H54 (cell line): ENCODE measurements at places on chromosomes 6 and 20.

- DNase-seq, result no peak
These were observed 35.6 kb downstream of the TM9SF4 start for GRCh38 chr20:32144898-32145662.

DNA sequence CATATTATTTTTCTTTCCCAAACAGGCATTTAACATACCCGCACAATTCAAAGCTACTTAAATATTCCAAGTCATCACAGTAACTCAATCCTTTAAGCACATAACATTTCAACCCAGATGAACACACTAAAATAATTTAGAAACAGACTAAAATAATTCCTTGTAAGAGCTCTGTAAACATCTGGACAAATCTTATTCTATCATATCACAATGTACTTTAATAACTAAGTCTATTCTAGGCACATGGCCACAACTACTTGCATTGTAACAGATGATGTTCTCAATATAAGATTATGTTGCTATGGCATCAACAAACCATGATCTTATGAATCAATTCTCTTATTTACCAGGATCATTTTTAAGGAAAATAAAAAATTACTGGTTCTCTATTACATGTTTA, 123.2 kb upstream of the THEMIS start:
- no peak for DNase-seq

DNA sequence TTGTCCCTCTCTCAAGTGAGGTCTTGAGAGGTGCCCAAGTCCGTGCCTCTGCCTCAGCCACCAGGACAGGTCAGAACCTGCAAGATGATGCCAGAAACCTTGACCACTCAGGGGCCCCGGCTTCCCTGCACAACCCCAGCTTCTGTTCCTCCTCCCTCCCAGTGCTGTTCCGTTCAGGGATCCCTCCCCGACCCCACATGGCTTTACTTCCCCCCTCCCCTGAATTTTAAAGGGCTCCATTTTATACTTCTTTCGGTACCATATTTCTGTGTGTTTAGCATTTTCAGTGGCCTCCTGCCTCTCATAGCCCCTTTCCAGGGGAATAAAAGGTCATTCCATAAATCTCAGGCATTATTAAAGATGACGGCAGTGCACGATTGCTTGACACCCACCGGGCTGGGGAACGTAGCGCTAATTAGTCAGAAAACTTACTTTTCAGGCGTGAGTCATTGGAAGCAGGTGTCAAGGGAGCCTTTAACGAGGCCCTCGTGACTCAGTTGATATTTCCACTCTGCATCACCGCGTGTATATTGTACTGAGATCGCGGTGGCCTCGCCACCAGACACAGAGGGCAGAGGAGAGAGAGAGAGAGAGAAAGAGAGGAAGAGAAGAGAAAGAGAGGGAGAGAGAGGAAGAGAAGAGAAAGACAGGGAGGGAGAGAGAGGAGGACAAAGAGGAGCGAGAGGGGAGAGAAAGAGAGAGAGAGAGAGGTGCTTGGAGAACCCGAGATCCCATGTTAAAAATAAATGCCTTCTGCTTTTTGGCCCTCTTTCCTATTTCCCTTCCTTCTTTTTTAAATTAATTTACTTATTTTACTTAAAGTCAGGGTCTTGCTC, 21.3 kb downstream of the KCNG1 start:
- no peak for DNase-seq

GRCh38 chr6:128039543-128039942, 138.7 kb upstream of the THEMIS start:
- DNase-seq, result no peak

DNA sequence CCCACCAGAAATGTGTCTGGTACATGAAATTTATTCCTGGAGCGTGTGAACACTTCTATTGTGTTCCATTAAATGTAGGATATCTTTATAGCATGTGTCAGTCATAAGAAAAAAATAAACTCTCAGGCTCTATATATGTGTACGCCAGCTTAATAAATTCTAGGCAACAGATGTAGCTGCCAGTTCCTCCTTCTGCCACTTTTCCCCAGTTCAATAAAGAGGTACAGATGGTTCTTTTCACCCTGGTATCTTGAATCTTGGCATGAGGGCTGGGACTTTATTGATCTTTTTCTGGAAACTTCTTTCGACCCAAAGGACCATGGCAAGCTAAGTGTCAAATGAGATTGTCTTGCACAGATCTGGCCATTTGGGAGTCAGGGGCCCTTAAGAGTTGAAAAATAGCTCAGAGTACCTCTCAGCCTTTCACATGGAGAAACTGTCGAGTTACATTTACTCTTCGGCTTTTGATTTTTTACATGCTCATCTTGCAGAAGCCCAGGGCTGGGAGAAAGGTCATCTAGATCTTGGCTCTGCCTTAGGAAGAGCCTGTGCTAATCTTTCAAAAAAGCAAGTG, 240.9 kb downstream of the DOK5 start:
- no peak for DNase-seq

DNA sequence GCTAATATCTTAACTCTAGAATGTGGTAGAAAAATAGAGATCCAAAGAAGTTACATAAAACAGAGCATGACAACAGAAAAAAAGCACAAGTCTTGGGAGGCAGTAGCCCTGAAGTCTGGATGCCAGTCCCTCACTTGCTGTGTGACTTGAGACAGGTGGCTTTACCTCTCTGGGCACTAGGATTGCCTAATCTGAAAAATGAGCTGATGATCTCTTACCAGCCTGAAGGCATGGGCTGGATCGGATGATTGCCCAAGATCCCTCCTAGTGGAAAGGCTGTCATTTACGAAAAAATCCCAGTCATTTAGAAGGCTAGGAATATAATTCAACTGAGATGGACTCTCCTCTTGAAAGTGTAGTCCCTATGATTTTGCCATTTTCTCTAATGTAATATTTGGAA, 10.9 kb upstream of the GCM1 start:
- no peak for DNase-seq

- DNase-seq, result no peak
These were observed 12.3 kb upstream of the SSTR4 start for GRCh38 chr20:23022849-23023248.

- DNase-seq, result no peak
These were observed 15.1 kb upstream of the BAK1 start for GRCh38 chr6:33595001-33595846.

DNA sequence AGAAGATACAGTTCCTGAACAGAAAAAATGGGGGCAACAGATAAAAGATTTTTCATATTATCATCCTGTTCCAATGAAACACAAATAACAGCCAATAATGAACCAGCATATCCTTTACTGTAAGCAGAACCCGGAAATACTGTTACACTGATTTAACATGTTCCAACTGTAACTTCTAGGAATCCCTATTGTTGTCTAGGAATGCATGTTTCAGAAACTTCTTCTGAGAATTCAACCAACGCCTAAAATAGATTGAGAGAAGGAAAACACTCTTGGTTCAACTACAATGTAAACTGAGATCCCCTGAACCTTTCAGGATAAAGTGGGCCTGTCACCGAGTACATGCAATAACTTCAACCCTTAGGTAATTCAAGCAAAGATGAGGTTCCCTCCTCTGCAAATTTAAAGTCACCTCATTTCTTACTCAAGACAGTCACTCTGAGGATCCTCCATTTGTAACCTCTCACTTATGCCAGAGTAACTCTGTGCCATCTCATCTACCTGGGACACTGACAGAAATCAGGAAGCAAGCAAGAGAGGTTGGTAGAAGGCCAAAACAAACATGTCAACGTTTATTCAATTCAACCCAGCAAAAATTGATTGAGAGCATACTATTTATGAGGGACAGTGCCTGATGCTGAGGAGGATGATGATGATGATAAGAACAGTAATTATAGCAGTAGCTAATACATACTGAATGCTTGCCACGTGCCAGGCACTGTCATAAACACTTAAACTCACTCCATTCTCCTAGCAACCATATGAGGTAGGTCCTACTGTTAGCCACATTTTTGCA, 14.1 kb downstream of the UBE3D start:
- no peak for DNase-seq

DNA sequence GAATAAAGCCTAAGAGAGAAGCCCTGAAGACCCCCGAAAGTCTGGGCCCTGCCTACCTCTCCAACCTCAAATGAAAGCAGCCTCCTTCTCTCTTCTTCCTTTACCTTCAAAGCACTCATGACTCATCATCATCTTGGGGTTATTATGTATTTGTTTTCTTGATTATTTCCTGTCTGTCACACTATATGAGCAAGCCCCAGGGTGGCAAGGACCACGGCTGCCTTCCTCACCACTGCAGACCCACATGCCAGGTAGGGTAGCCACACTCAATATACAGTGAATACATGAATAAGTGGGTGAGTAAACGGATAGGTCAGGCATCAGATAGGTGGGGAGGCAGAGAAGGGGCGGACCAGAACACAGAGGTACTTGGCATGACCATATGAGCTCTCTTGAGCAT, 8.8 kb downstream of the WFDC3 start:
- no peak for DNase-seq

DNA sequence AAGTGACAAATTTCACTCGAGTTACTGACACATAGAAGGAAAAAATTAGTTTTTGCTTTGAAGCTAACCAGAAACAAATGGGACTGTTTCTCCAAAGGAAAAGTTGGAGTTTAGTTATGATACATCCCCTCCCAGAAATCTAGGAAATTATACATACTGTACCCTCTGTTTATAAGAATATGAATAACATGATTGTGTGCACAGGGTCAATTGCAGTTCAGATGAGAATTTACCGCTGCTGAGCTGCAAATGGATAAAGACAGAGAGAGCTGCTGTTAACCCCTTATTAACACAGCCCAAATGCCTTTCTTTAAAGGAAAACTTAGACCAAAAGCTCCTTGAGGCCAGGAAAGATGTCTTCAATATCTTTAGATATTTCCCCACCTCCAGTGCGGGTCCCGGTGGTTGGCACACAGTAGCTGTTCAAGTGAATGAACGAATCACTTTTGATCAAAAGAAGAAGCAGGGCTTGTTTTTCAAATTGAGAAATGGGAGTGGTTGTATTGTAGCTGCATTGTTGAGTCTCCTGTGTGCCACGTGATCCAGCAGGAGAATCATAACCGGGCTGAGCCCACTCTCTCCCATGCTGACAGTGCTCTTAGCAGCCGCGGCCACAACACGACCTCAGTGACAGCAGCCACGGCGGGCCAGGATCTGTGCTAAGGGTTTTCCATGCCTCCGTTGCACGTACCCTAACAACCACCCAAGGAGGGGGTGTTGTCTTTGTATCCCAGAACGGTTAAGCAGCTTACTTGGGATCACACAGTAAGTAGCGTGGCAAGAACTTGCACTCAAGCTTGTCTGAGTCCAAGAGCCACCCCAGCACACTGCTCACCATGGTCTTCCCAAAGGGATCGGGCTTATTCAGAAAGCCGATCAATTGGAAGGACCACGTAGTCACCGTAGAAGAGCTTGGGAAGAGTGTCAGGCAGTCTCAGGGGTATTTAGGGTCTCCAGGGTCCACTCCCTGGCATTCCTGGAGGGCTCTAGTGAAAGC, 53.5 kb upstream of the BMP6 start:
- DNase-seq, result no peak

GRCh38 chr6:147525519-147526209, 17.2 kb downstream of the SAMD5 start:
- DNase-seq, result no peak

DNA sequence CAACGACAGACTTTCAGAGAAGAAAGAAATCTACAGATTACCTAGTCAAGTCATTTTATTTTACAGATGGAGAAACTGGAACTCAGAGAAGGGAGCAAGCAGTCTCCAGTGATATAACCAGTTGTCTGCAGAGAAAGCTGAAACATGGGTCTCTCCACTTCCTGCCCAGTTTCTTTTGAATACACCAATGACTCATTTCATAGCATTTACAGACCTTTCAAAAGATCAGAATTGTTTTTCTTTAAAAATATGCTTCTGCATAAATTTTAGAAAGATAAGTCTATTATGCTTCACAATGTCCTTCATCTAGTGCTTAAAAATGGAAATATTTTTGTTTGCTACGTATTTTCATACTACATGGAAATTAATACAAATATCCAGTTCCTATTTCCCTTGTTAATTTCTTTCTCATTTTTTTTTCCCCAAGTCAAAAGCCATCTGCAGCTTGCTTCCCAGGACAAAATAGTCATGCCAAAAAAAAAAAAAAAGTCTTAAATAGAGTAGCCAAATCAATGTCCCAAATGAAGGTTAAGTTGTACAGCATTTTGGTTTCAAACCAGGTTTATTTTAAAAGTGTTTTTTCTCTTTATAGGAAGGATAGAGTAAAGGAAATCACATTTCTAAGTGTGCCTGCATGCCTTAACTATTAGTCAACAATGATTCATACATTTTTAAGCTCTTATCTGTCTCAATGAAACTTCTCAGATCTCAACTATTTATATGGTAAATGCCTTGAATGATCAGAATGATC, 36.9 kb downstream of the ARHGAP18 start:
- peak; percentile 14 for DNase-seq

GRCh38 chr6:154989448-154989847, 5.7 kb upstream of the TIAM2 start:
- DNase-seq, result no peak

DNA sequence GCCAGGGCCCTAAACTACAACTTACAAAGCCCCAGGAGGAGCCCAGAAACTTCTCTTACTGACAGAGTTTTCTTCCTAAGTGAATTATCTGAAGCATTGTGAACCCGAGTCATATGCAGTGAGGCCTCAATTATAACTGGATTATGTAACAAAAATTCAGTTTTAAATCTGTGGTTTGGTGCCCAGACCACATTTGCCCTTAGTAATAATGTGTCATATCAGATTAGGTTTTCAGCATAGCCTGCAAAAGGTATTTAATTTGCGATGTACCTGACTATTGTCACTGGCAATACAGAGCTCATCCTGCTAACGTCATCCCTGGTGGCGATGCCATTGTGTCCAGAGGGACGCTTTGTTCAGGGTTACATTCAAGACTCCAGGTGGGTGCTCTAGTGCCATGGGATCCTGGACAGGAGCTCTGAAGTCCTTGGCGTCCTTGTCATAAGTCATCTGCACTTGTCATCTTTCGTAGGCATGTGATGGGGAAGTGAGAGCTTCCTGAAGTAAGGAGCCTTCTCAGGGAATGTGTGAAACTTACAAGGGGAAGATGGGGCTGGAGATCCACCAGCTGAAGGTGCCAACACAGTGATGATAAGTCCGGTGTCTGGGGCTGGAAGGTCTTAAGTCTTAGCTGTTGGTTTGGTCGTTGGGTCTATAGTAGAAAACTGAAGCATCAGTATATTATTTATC, 65.1 kb downstream of the HIVEP1 start:
- DNase-seq, result no peak

DNA sequence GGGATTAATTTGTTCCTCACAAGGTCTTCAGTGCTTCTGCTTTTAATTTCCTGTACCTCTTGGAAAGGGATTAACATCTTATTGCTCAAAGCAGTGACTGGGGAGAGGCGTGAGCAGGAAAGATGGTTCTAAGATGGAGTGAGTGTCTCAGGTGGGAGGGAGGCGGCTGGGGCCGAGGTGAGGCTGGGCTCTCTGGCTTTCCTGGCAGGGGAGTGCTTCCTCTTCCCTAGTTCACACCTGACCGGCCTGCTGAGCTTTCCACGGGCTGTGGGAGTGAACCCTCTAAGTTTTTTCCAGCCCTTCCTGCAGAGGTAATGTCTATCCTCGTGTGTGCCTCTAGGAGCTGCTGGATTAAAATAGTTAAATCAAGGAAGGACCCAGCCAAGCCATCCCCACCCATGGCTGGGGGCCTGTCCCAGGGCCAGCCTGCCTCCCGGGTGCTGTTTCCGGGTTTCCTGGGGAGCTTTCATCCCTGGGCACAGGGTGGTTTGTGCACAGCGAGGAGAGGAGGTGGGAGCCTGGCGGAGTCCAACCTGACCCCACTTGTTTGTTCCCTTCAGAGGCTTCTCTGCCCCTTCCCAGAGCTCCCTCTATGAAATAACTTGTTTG, 179.1 kb downstream of the TFAP2C start:
- DNase-seq, result no peak
